ENCODE measurements at places on chromosomes 11 and 22.

DNA sequence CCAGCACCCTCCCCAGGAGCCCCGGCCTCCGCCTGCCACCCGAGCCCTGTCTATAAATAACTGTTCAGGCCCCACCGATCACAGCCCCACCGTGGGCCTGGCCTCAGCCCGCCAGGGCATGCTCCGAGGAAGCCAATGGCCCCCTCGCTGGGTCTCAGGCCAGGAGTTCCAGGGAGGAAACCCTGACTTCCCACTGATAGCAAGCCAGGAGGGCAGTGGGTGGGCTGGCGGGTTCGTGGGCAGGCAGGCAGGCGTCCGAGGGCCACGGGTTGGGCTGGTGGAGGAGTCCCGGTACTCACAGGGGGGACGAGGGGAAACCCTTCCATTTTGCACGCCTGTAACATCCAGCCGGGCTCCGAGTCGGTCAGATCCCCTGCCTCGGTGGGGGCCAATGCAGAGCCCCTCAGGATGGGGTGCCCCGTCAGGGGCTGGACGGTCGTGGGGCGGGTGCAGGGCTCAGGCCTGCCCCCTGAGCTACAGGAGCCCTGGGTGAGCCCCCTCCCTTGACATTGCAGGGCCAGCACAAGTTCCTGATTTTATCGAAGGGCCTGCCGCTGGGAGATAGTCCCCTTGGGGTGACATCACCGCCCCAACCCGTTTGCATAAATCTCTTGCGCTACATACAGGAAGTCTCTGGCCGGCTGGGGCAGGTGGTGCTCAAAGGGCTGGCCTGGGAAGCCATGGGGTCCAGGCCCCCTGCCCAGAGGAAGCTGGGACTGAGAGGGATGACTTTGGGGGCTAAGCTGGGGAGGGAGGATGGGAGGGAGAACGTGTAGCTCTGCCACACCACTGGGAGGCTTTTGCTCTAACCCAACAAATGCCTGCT is at the start of gene SPI1:
TSS of gene SPI1 (minus strand) at position 538 of the 826 bp plus-strand sequence. CDS start at position 344, 194 bp downstream.
- DNase-seq: peak; percentile 80

DNA sequence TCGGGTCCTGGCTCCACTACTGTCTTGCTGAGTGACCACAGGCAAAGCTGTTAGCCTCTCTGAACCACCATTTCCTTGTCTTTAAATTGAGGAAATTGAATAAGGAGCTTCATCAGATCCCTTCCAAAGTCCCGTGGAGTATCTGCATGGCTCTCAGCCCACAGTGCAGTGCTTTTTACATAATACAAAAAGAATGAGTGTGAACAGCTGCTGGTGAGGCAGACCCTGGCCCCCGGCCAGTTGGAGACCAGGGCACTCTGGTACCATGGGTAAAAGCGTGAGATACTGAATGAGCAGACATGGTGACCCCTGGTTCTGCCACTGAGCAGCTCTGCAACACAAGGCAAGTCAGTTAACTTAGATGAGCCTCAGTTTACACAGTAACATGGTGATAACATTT is 86.8 kb downstream of the GALNT18 start:
- DNase-seq: no peak

GRCh38 chr11:70024036-70024772 is 53.9 kb upstream of the ANO1 start:
- DNase-seq: no peak

DNA sequence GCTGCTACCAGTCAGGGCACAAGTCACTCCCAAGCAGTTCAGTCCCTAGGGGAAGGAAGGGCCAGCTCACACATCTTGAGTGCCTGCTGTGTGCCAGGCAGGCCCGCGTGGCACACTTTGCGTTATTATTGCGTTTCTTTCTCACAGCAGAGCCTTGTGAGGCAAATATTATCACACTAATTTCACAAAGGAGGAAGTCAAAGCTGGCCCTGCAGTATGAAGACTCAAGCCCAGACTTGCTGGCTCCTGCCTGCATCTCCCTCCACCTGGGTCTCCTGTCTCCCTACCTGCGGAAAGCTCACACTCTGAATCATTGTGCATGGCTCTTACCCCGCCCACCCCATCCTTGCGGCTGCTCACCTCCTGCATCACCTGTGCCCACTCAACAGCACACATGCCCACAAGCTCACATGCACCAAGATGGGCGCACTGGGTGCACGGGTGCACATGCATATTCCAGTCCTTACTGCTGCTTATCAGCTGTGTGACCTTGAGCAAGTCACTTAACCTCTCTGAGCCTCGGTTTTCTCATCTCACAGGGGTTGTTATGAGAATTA is 31.7 kb upstream of the P2RY2 start:
- DNase-seq: peak; percentile 55

GRCh38 chr11:111363985-111364384 is 15.1 kb downstream of the POU2AF1 start:
- no peak for DNase-seq

DNA sequence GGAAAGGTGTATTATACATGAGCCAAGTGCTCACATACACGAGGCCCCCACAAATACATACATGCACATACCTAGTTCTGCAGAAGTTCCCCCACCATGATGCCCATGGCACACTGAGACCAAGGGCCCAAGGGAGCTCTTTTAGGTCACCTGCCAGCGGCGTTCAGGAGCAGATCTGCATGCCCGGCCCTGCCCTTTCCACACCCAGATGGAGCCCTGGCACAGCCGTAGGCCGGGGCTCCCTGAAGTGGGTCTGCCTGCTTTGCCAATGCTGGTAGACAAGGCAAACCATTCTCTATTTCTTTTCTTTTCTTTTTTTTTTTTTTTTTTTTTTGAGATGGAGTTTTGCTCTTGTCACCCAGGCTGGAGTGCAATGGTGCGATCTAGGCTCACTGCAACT is 21.5 kb downstream of the NFAM1 start:
- no peak for DNase-seq

- no peak for DNase-seq
Measured at GRCh38 chr22:47157486-47158270, 395.2 kb downstream of the TBC1D22A start.

- peak; percentile 85 for DNase-seq
Measured at GRCh38 chr11:118572061-118572980, at the start of gene ARCN1. TSS of gene ARCN1 (plus strand) at chr11:118572409. CDS start at chr11:118572548, 139 bp downstream.
